Calu3 (cell line): ENCODE measurements at places on chromosomes 7 and 10. TPM values are rescaled to one million over a fixed set of nuclear protein-coding genes. Genes with fewer than 3 reads are reported as not detected.

DNA sequence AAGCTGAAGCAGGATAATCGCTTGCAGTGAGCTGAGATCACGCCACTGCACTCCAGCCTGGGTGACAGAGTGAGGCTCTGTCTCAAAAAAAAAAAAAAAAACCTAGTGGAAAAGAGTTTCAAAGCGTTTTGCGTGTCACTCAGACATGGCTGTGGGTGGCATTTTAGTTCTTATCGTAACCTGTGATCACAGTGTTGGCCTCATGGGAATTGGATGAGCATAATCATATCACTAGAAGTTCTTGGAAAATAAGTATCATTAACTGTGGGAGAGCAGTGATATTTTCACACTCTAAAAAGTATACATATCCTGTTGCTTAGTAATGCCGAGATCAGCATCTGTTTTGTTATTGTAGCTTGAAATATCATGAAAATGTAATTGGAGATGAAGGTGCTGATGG, 92.6 kb downstream of the CREM start:
- no peak for DNase-seq
- H3K27ac ChIP-seq: no peak overlapping the region

- peak; percentile 63 for DNase-seq
- no peaks in the 10 kb centered on the region for H3K4me1 ChIP-seq
- peaks cover 23% of the 10 kb centered on the region for H3K36me3 ChIP-seq
- no peaks in the 10 kb centered on the region for H3K27me3 ChIP-seq
- H3K27ac ChIP-seq: no peak within 1 kb of the TSS
Observed at GRCh38 chr7:76509931-76510877, at the start of gene UPK3B. UPK3B (plus strand) TSS chr7:76510552; CDS start chr7:76510653, 101 bp downstream.

- no peaks in the 10 kb centered on the region for H3K27me3 ChIP-seq
- H3K4me1 ChIP-seq: no peaks in the 10 kb centered on the region
- peaks cover 9% of the 10 kb centered on the region for H3K36me3 ChIP-seq
- H3K27ac ChIP-seq: no peak overlapping the region
- H3K4me3 ChIP-seq: no peak overlapping the region
- DNase-seq: no peak
Observed at GRCh38 chr7:158140538-158141220, 446.9 kb downstream of the PTPRN2 start.

CPA5 gene
- total RNA-seq: not detected in 2 replicates

DNA sequence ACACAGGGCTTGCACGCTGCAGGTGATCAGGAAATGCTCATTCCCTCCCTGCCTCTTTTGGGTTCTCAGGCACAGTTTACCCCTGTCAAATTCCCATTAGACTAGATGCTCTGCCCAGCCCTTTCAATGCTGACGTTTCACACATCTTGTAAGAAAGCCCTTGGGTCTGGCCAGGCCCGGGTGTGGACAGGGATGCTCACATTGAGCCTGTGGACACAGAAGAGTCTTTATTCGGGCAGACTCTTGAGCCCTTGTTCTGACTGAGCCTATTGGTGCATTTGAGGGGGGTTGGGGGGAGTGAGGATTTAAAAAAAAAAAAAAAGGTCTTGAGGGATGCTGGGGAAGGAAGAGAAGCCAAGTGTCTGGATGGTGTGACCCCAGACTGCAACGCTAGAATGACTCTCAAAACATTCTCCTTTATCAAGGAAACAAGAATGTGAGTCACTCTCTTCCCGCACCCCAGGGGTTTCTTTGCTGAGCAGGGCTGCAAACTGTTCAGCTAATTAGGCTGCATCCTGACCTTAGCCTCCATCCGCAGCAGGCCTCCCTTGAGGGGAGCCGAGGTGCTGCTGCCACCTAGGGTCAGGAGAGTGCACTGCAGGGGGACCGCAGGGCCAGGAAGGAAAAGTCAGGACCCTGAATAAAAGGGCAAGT, 53.6 kb upstream of the TMEM72 start:
- peak; percentile 76 for DNase-seq
- no peaks in the 10 kb centered on the region for H3K36me3 ChIP-seq
- H3K27ac ChIP-seq: no peak overlapping the region
- no peak overlapping the region for H3K4me3 ChIP-seq

GRCh38 chr7:133770863-133771492, 356.2 kb upstream of the LRGUK start:
- H3K4me3 ChIP-seq: no peak overlapping the region
- no peaks in the 10 kb centered on the region for H3K36me3 ChIP-seq
- peaks cover 31% of the 10 kb centered on the region for H3K4me1 ChIP-seq
- peak overlapping the region; percentile 27 for H3K27ac ChIP-seq
